Hematopoietic multipotent progenitor cell treated with erythropoietin and hydrocortisone succinate and interleukin-3 and kit ligand, for 8 days (in vitro differentiated cells): ENCODE measurements at places on chromosomes 12 and 14.
A peak's percentile ranks its signal among the peaks of the same experiment; 100 is the strongest.

GRCh38 chr12:78229591-78230101 lies 399.0 kb downstream of the NAV3 start:
- DNase-seq, result peak; percentile 54

DNA sequence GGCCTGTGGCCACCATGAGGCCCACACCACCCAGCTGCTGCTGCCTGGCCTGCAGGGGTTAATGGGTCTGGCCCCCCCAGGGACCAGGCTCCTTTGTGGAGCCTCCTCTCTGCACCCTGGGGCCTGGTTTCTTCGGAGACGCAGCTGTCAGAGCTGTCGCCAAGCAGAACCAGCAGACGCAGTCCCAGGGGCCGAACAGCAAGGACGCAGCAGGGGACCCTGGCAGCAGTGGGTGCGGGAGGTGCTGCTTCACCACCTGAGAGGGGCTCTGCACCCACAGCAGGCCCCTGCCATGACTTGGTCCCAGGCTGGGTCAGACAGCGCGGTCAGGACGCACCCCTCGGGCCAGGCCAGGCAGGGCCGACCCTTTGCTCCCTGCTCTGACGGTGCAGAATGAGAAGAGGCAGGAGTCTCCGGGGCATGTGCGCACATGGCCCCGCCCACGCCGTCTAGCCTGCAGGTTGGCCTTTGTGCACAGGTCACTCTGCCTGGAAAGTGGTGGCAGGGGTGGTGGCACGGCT lies 30.5 kb downstream of the JAG2 start:
- no peak for DNase-seq

DNA sequence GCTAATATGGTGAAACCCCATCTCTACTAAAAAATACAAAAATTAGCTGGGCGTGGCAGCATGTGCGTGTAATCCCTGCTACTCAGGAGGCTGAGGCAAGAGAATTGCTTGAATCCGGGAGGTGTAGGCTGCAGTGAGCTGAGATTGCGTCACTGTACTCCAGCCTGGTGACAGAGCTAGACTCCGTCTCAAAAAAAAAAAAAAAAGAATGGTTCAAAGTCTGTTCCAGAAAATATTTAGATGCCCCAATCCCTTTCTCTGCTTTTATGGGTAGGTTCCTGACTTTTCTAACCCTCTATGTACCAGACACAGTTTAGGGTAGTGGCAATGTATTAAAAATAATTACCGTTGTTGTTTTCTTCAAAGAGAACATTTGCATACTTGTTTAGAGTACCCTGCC lies 161.4 kb downstream of the STXBP6 start:
- no peak for DNase-seq

DNA sequence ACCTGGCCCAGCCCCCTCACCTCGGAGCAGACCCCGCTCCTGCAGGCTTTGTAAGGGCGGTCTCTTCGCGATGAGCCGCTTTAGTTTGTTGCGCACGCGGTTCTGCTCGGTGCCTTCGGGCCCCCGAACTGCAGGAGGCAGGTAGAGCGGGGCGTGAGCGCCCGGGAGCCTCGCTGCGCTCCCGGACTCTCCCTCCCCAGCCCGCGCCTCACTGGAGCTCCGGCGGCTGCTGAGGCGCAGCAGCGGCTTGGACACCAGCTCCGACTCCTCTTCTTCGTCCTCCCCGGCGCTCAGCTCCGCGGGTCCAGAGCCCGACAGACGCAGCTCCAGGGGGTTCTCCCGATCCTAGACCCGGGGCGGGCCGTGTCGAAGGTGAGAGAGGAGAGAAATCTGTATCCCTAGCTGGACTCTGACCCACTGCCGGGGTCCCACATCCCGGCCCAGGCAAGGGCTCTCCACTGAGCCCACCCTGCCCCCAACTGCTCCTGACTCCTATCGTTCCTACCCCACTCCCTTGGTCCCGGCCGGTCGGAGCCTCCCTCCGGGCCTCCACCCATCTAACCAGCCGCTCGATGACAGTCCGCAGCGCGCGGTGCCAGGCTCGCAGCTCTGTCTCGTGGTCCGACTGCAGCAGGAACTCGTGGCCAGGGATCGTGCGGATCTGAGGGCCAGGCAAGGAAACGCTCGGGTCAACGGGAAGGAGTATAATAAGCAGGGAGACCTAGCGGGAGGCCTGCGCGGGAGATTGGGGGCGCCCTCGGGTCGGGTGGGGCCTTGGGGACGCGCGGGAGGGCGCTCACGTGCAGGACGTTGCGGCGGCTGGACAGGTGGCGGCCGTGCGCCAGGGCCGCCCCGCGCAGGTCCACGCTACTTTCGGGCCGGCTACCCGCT lies 4.2 kb downstream of the ARHGAP9 start:
- no peak for DNase-seq

DNA sequence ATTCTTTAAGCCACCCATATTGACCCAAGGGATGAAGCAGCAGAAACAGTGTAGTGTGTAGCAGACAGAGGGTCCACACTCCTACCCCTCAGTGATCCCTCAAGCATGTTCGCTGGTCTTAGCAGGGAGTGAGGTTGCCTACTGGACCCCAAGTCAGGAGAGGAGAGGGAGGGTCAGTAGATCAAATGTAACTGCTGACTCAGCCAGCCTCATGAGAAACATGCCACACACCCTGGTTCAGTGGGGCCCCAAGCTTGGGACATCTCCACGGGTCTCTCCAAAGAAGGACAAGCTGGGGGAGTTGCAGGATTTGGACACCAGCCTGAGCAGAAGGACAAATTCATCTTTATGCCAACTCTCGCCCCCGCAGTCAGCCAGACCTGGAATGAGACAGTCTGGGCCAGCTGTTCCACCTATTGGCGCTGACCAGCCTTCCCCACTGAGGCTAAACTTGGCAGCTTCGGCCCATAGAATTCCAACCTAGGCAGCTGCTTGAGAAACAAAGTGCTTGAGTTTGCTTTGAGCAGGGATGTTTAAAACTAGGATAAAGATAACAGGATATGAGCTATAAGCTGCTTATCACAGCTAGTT lies 66.0 kb upstream of the ACTN1 start:
- DNase-seq, result no peak

DNA sequence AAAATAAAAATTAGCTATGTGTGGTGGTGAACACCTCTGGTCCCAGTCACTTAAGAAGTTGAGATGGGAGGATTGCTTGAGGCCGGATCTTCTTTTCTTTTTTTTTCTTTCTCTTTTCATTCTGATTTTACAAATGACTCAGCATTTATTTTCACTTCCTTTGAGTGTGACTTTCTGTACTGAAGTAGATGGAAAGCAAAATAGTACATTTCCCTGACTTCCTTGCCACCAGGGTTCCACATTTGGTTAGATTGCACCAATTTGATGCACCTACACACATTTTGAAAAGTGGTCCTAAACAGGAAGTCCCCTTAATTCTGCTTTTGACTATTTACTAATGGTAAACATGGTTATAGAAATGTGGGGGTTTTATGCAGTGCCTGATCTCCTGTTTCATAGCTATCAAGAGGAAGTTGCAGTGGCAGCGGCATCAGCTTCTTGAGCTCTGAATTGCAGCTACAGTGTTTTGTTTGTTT lies 13.0 kb upstream of the LEMD3 start:
- DNase-seq, result peak; percentile 17

GRCh38 chr12:11727133-11727664 lies 77.7 kb downstream of the ETV6 start:
- DNase-seq, result no peak

DNA sequence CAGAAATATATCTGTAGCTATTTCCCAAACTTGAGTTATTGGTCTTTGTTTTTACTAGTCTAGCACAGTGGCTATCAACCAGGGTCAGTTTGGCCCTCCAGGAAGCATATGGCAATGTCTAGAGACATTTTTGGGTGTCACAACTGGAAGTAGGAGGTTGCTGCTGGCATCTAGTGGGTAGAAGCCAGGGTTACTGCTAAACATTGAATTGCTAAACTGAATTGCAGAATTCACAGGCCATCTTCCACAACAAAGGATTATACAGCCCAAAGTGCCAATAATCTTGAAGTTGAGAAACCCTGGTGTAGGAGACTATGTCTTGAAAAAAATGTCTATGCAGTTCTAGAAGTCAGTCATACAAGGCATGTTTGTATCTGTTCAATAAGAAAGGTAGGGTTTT lies 27.7 kb downstream of the ARHGAP5 start:
- no peak for DNase-seq

DNA sequence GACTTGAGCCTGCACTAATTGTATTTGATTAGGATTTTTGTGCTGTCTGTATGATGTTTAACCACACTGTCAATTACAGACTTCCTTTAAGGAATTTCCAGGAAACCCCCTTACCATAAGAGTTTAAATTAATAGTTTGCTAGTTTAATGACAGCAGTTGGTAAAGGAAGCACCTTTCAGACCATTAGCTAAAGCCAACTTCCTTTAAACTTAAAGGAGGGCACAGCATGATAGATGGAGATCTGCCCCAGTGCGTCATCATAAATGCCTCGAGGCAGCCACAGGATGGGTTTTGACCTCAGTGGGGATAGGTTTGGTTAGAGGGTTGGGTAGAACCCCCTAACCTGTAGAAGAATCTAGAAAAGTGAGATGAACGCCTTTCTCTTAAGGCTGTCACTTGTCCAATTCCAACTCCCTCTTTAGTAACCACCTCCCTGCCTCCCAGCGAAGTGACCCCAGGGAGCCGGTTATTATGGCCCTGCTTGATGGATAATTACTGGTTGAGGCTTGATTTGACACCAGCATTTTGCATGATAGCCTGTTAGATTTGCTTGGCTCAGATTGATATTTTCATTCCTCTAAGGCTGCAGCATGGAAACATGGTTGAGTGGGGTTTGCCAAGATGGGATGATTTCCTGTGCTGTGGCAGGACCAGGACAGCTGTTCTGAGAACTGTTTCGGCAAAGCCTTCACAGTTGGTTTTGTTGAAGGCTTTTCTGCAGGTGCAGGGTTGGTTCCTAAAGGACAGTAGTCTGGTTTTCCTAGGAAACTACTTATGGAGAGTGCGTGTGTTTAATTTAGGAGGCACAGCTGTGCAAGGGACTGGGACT lies 62.7 kb downstream of the CHST11 start:
- DNase-seq, result no peak

GRCh38 chr14:73295198-73295796 lies 58.0 kb downstream of the PAPLN start:
- peak; percentile 73 for DNase-seq

DNA sequence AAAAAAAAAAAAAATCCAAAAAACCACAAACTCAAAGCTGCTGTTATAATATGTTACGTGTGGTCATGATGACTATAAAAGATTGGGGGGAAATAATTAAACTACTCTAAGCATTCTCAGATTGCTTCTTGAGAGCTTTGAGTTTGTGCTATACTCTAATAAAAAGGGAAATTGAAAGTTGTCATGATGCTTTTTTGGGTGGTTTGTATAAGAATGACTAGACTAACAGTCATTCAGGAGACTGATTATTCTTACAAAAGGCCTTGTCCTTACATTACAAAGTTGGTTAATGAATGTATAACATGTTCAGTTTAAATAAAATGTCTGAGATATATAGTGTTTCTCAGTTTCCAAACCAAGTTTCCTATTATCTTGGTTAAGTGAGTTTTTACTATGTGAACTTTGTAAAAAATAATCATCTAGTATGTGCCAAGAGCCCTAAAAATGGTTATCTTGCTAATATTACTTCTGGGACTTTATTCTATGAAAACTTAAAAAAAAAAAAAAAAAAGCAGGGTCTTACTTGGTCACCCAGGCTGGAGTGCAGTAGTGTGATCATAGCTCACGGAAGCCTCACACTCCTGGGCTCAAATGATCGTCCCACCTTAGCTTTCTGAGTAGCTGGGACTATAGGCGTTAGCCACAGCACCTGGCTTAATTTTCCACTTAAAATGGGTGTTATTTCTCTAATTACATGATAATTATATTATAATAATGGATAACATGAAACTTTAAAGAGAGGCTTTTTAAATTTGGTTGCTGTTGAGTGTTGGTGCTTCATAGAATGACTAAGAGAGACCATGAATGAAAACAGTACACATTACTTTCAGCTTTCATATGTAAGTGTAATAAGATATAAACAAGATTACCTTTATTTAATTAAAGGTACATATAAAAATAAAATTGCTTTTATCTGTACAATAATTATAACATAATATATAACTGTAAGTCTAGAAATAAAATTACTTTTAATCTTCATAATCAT lies 459.6 kb upstream of the RGS6 start:
- no peak for DNase-seq

DNA sequence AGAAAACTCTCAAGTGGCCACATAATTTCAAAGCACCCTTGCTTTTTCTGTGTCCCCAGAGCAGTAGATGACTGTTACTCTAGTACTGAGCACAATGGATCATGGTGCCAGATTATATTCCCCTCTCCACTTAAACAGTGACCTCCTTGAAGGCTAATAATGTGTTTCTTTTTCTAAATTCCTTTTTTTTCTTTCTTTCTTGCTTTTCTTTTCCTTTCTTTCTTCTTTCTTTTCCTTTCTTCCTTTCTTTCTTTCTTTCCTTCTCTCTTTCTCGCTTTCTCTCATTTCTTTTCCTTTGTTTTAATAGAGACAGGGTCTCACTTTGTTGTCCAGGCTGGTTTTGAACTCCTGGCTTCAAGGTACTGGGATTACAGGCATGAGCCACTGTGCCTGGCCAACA lies 26.2 kb upstream of the TSPAN11 start:
- DNase-seq, result no peak

GRCh38 chr14:23052182-23052623 lies 5.1 kb downstream of the CDH24 start:
- DNase-seq, result no peak

GRCh38 chr12:69401940-69402339 lies 42.4 kb downstream of the YEATS4 start:
- DNase-seq, result no peak

DNA sequence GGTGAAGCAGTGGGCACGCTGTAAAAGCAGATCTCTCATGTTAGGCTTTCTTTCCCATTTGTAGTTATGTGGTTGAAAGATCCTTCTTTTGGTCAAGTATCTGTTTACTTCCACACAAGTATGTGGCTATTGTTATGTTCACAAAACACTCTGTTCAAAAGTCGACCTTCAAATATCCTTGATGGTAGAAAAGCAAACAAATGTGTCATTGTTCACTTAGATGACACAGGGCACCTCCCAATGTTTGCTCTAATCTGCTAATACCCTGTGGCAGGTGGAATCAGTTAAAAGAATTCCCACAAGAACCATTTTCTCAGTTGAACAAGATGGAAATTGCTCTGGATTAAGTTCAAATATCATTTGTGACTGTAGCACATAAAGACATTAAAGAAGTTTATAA lies 43.6 kb upstream of the NAA30 start:
- no peak for DNase-seq

GRCh38 chr12:87317302-87317701 lies 711.9 kb downstream of the C12orf50 start:
- DNase-seq, result no peak

- no peak for DNase-seq
Observed at GRCh38 chr14:88417594-88417993, 32.1 kb downstream of the SPATA7 start.

DNA sequence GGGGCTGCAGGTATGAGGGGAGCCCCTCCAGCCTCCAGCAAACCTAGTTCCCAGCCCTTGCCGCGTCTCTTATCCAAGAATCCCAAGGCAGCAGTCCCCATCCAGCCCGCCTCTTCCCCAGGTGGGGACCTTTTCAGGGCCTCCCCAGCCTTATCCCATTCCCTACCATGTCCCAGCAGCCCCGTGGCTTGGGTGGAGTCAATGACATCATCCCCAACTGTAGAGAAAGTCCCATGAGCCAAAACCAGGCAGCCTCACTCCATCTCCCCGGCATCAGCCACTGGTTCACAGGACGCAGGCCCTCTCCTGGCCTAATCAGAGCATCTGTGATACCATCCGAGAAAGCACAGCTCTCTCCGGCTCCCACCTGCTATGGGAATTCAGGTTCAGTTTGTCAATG lies 131.0 kb downstream of the NCOR2 start:
- no peak for DNase-seq

- no peak for DNase-seq
Observed at GRCh38 chr14:28321475-28322244, 444.9 kb upstream of the FOXG1 start.

- no peak for DNase-seq
Observed at GRCh38 chr14:96953087-96953874, 156.1 kb downstream of the VRK1 start.
